Pancreas (tissue), 10 donors: ENCODE measurements at places on chromosomes 13 and 19. TPM values are rescaled to one million over a fixed set of nuclear protein-coding genes. Genes with fewer than 3 reads are reported as not detected.

The SLITRK1 gene
- total RNA-seq, result 0.69 TPM

The ZNF611 gene
- 8.4 TPM for total RNA-seq

The OR7A5 gene
- total RNA-seq, result not detected

The CEACAM5 gene
- not detected for total RNA-seq

The GRIK5 gene
- 1.9 TPM for total RNA-seq

The ENOX1 gene
- total RNA-seq, result 0.42 TPM

The SPACA6 gene
- total RNA-seq, result 3.8 TPM
